ENCODE measurements at places on chromosomes 1 and 21.

- DNase-seq: no peak
Measured at GRCh38 chr21:36052860-36053714, 7.2 kb downstream of the SETD4 start.

DNA sequence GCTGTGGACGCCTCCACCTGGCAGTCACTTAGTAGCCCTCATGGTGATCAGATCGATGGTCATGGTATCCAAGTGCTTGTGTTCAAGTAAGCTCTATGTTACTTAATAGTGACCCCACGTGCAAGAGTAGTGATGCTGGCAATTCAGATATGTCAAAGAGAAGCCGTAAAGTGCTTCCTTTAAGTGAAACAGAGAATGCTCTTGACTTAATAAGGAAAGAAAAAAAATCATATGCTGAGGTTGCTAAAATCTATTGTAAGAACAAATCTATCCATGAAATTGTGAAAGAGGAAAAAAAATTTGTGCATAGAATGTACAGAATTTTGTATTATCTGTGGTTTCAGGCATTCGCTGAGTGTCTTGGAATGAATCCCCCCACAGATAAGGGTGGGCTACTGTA is 113.9 kb downstream of the PEX14 start:
- no peak for DNase-seq

DNA sequence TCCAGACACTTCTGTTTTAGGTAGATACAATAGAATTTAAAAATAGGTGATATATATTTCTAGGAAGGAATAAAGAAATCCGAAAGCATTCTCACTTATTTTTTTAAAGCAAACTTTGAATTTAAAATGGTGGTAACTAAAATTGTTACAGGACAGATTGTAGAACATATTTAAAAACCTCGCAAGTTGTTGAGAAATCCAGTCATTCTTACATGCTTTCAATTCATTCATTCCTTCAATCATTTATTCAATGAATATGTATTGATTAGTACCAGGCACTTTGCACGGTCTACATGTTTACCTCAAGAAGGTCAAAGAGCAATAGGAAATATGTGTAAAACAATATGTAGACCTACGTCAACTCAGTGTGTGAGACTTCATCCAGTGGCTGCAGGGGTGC is 189.9 kb upstream of the SNX7 start:
- no peak for DNase-seq

- DNase-seq: no peak
Measured at GRCh38 chr1:199784138-199784895, 243.2 kb upstream of the NR5A2 start.

- no peak for DNase-seq
Measured at GRCh38 chr1:158830904-158831507, at the start of gene MNDA. TSS of gene MNDA (plus strand) at chr1:158831351. CDS start at chr1:158842154, 10,803 bp downstream.

DNA sequence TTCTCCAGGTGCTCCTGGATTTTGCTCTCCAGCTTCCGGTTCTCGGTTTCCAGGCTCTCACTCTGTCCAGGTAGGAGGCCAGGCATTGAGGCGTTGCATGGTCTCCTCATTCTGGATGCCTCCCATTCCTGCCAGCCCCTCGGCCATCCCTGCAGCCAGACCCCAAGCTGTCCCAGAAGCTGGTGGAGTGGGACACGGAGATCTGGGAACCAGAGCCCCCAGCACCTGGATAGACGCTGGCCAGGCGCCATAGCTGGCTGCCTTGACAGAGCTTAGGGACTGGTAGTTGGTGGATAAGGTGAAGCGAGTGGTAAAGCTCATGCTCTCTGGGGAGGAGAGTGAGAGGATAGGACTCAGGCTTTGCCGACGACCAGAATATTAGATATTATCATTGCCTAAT is 29.6 kb downstream of the RAP1A start:
- no peak for DNase-seq

GRCh38 chr1:35683012-35683411 is 35.7 kb downstream of the C1orf216 start:
- no peak for DNase-seq

DNA sequence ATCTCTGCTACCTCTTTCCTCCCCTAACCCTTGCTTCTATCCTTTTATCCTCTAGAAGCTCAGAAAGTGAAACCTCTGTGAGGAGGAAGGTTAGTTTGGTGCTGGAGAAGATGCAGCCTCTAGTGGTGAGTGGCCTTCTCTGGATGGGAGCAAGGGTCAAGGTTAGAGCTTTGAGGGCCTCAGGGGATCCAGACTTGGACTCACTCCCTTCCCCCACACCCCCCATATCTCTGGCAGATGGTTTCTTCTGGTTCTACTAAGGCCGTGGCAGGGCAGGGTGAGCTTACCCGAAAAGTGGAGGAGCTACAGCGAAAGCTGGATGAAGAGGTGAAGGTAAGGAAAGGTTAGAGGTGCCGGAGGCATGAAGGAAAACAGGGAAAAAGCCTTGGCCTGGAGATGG is 9.2 kb downstream of the CGN start:
- no peak for DNase-seq

- DNase-seq: no peak
Measured at GRCh38 chr1:66266756-66267155, 267.2 kb upstream of the SGIP1 start.

DNA sequence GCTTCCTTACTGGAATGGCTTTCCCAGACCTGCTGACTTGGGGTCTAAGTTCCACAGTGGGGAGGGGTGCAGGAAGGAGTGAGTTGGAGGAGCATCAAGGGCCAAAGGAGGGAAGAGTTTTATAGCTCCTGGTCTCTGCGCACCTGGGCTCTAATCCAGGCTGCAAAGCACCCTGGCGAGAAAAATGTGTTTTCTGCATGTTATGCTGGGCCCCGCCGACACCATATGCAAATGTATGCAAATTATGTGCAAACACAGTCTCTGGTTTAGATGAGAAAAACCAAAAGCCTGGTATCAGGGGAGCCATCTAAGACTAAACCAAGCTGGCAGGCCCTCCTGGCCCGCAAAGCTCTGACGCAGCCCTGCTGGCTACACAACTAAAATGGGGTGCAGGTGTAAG is 95.0 kb downstream of the VWA5B1 start:
- DNase-seq: no peak

DNA sequence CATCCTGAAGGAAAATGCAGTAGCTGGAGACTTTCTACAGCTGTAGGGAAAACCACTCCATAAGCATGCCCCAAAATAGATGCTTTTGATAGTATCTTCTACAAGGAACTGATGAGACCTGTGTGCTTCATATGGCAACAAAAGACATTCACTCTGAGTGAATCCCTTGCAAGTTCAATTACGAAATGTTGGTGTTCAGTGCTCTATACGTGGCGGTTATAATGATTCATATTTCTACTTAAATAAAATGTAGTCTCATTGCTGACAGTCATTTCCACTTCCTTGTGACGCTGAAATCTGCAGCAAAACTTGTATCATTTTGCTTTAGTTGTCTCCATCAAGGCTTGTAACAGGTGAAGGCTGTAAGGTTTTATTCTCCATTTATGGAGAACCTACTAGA is 20.6 kb downstream of the TOR1AIP2 start:
- no peak for DNase-seq

DNA sequence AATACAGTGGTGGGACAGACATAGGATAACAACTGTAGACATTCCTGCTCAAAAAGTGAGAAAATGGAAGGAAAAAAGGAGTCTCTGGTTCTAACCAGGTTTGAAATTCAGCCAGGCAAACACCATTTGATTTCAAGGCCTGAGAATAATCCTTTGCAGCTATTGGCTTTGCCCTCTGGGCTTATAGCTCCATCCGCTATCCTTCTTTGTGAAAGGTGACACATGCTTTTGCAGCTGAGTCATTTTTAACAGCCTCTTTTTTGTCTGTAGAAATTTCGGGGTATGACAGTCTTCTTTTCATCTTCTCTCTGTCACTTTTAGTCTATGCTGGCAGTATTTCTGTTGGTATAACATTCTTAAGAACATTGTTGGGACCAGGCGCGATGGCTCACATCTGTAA is 16.2 kb downstream of the SDHC start:
- DNase-seq: no peak

GRCh38 chr1:7493711-7494454 is 277.2 kb upstream of the VAMP3 start:
- DNase-seq: no peak

GRCh38 chr1:235831148-235831547 is 35.6 kb downstream of the LYST start:
- peak; percentile 34 for DNase-seq

- no peak for DNase-seq
Measured at GRCh38 chr1:77623066-77623465, 59.4 kb downstream of the ZZZ3 start.

- DNase-seq: no peak
Measured at GRCh38 chr1:57799490-57800115, 375.7 kb upstream of the DAB1 start.

- no peak for DNase-seq
Measured at GRCh38 chr21:33021150-33021549, 4.6 kb upstream of the OLIG2 start.

GRCh38 chr1:234975122-234975940 is 153.3 kb downstream of the TOMM20 start:
- DNase-seq: peak; percentile 96

GRCh38 chr1:233566886-233567285 is 47.0 kb upstream of the KCNK1 start:
- DNase-seq: no peak

DNA sequence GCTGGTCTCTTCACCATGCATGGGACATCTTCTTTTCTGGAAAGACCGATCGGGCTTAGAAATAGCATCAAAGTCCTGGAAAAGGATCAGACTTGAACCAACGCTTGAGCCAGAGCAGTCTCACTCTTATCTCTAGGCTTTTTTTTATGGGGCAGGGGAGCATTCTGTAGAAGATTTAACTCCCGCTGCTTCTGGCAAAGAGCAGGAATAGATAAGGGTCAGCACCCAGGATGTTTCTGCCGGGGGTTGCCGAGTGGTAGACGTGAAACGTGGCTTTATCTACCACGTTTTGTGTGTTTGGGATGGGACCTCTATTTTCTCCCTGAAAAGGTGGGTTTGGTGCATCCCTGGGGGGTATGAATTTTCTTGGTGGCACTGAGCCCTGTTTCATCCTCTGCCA is 18.8 kb downstream of the SPSB1 start:
- no peak for DNase-seq

- no peak for DNase-seq
Measured at GRCh38 chr21:38300141-38300578, 43.4 kb downstream of the KCNJ15 start.

GRCh38 chr1:214927796-214928195 is 154.7 kb upstream of the KCNK2 start:
- no peak for DNase-seq

- peak; percentile 94 for DNase-seq
Measured at GRCh38 chr1:24704411-24705259, 40.6 kb upstream of the CLIC4 start.

DNA sequence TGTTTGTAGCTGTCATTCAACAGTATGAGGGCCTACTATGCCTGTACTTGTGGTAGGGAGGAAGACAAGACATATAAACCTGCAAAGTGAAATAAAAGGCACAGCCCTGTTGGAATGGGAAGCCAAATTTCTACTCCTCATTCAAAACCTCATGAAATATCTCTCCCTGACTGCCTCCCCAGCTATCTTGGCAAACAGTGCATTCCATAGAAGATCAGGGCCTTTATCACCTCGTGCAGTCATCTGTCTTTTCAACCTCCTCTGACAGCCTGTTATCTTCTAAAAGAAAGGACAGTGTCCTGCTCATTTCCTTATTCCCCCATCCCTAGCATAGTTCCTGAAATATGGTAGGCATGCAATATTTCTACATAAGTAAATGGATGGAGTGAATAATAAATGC is 71.0 kb downstream of the SH3GLB1 start:
- no peak for DNase-seq

- no peak for DNase-seq
Measured at GRCh38 chr1:100411019-100411418, 58.7 kb downstream of the CDC14A start.

DNA sequence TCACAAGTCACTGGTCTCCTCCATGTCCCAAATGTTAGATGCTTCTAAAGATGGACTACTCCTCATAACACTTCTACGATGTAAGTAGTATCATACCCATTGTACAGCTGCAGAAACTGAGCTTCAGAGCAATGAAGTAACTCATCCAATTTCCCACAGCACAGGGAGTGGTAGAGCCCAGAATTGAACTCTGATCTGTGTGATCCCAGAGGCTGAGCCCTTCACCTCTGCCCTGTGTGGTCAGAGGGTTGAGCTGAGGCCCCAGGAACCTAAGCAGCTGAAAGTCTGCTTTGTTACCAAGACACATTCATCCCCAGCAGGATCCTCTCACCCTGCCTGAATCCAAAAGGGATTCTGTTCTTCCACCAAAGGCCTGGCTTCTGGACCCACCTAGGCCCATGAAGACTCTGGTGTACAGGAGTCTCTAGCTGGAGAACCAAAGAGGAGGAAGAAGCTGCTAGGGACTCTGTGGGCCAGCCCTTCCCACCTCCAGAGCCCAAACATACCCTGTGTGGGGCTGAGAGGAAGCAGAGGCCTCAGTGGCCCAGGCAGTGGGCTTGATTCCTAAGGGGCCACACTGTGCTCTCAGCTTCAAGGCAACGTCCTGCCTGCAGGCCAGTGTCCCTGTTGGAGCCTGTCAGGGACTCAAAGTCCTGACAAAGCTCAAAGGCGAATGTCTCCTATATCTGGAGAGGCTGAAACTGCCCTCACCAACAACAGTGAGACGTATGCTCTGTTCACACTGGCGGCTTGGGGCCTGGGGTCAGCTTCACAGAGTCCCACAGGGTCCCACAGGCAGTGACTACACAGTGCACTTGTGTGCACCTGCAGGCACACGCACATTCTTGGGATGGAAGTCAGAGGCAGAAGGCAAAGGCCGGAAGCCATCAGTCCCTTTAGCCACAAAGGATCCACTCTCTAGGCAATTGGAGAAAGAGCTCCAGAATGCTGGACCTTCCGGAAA is 40.4 kb upstream of the SLC30A1 start:
- no peak for DNase-seq

DNA sequence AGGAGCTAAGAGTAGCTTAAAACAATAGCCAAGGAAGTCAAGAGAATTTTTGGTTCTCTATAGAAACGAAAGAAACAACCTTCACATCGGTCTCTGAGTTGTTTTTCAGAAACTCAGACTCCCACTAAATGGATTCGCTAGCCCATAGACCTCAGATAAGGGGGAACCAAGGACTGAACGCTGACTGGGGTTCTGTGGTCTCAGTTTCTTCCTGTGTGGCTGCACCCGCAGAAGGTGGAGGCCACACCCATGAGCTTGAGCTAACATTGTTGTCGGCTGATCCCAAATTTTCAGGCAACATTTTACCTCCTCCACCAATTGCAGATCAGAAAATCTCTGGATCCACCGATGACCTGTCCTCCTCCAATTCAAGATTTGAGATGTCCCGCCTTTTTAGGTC is 456.1 kb downstream of the AJAP1 start:
- no peak for DNase-seq

- DNase-seq: no peak
Measured at GRCh38 chr1:53011175-53011574, 50.8 kb upstream of the PODN start.
